ENCODE measurements at places on chromosomes 16 and 17.

DNA sequence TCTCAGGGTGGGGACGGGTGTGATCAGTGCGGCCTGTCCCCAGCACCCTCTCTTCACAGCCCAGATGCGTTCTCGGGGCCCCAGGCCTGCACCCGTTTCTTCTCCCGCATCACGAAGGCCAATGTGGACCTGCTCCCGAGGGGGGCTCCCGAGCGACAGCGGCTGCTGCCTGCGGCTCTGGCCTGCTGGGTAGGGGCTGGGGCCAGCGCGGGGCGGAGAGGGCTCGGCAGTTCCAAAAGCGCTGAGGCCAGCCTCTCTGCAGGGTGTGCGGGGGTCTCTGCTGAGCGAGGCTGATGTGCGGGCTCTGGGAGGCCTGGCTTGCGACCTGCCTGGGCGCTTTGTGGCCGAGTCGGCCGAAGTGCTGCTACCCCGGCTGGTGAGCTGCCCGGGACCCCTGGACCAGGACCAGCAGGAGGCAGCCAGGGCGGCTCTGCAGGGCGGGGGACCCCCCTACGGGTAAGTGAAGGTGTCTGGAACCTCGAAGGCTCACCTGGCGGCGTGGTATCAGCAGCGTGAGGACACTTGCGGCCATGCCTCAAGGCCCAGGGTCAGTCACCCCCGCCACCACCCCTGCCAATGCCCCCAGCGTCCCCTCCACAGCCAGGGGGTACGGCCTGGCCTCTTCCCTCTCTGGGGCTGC is 4.4 kb downstream of the MSLN start:
- DNase-seq = no peak

DNA sequence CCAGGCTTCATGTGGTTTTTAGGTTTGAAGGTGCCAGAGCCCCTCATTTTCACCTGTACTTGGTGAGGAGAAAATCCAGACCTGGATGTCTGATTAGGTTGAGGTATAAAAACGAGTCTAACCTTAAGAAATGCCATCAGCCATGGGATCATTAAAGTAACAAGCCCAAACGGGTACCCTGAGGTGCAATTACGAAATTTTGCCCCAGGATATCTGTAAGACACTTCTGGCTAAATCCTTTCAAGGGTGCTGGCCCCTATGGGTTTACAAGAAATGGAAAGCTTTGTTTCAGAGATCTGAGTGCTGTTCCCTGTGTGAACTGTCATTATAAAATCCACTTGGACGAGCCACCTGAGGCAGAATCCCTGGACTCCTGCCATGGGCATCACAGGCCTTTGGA is 19.8 kb downstream of the ADAT1 start:
- no peak for DNase-seq

DNA sequence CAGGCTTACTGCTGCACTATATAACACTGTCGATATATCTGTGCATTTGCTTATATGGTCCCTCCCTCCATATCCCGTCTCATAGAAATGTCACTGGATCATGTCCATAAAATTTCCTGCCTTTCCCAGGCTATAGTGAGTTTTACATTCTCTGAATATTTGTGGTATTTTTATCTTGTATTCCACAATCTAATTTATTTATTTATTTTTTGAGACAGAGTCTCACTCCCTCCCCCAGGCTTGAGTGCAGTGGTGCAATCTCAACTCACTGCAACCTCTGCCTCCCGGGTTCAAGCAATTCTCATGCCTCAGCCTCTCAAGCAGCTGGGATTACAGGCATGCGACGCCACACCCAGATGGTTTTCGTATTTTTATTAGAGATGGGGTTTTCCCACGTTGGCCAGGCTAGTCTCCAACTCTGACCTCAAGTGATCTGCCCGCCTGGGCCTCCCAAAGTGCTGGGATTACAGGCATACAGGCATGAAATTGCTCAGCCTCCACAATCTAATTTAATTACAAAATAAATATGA is 12.9 kb downstream of the TRIM37 start:
- no peak for DNase-seq

DNA sequence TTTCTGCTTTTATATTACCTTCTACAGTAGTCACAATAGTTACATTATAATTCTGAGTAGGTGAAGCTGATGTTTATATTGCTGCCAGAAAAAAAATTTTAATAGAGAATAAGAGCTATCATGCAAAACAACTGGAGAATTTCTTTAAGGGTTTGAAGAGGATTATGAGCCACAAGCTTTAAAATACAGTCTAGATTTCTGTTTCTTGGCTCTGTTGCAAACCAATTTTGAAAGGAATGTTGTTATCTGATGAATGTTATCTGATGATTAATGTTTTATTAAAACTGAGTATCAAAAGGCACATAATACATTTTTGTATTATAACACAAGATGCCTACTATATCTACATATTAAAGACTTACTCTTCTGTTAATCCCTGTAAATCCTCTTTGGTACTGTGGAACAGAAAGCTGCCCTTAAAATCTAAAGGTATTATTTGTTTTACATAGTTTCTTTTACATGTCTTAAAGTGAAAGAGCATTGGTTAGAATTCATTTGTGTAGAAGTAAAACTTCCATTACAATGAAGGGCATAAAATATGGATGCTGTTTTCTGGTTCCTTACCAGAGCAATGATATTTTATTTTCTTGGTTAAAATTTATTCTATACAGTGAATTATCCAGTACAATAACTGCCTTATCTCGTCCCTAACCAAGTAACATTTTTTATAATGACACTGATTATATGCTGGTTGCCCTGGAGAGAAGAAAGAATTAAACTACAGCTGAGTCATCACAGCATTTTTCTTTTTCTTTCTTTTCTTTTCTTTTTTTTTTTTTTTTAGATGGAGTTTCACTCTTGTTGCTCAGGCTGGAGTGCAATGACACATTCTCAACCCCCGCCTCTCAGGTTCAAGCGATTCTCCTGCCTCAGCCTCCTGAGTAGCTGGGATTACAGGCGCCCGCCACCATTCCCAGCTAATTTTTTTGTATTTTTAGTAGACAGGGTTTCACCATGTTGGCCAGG is 205.7 kb downstream of the TANC2 start:
- DNase-seq = no peak

Data from activated CD8-positive, alpha-beta memory T cell treated with anti-CD3 and anti-CD28 coated beads for 1 hour (primary cell).